ENCODE measurements at places on chromosomes 16 and 17.

GRCh38 chr17:44865931-44866330, 18.2 kb downstream of the HIGD1B start:
- DNase-seq: no peak

GRCh38 chr16:88939972-88940861, 36.8 kb downstream of the CBFA2T3 start:
- no peak for DNase-seq

GRCh38 chr17:1158879-1159278, 20.9 kb downstream of the ABR start:
- DNase-seq: no peak

GRCh38 chr17:72113751-72114150, 7.1 kb upstream of the SOX9 start:
- DNase-seq: no peak

- DNase-seq: no peak
Observed at GRCh38 chr17:61366076-61366714, 33.4 kb upstream of the TBX2 start.

GRCh38 chr17:39633570-39634183, 3.3 kb upstream of the STARD3 start:
- no peak for DNase-seq

GRCh38 chr17:17223736-17224135, 13.2 kb downstream of the FLCN start:
- DNase-seq: no peak

- no peak for DNase-seq
Observed at GRCh38 chr16:4613636-4614570, 785 bp downstream of the UBALD1 start.

- no peak for DNase-seq
Observed at GRCh38 chr17:68085771-68086381, 50.3 kb downstream of the KPNA2 start.

DNA sequence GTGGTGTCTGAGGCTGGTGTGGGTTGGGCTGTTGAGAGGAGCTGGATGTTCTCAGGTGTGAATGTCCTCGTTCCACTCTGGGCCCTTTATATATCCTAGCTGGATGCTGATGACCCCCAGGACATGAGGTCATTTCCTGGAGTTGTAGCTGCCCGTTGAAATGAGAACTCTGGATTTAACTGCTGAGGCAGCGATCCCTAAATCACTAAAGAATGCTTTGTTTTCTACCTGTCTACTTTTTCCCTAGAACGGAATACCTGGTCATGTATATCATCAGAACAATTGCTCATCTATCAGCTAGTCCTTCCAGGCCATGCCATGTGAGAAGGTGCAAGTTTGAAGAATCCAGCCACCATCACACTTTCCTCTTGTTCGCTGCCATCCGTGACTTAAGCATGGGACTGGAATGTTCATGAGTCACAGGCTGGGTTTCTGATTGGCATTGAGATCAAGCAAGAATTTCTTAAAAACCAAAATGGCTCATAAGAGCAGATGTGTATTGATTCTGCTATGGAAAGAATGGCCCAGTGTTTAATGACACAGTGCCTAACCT, at the start of gene KRTAP2-3:
KRTAP2-3 (minus strand) TSS at position 63 of the 553 bp plus-strand sequence. CDS start 64 bp downstream, outside the sequence.
- no peak for DNase-seq

GRCh38 chr16:9679213-9679767, 502.9 kb downstream of the GRIN2A start:
- no peak for DNase-seq

DNA sequence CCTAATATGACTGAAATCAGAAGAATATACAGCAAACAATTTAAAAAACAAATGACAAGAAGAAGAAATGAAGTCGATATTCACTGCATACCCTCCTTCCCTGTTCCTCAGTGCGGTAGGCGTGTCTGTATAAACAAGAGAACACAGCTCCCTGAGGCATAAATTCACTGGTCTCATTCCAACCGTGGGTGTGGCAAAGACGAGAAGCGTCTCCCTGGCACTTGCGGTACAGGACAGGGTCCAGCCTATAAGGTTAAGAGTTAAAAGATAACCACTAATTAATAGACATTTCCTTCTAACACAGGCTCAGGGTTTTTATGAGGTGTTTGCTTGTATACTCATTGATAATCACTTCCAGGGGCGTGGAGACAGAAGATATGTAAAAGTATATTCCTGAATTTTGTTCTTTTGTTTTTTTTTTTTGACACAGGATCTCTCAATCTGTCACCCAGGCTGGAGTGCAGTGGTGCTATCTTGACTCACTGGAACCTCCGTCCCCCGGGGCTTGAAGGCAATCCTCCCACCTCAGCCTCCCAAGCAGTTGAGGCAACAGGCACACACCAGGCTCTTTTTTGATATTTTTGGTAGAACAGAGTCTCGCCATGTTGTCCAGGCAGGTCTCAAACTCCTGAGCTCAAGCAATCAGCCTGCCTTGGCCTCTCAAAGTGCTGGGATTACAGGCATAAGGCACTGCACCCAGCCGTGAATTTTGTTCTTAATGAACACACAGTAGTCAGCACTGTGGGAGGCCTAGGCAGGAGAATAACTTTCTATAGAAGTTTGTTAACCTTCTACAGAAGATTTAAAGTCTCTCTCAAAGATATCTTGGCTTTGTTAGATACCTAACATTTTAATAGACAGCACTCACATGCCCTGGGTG, 59.1 kb upstream of the CLEC18B start:
- no peak for DNase-seq

- DNase-seq: no peak
Observed at GRCh38 chr17:28878981-28879380, 18.6 kb downstream of the FLOT2 start.

DNA sequence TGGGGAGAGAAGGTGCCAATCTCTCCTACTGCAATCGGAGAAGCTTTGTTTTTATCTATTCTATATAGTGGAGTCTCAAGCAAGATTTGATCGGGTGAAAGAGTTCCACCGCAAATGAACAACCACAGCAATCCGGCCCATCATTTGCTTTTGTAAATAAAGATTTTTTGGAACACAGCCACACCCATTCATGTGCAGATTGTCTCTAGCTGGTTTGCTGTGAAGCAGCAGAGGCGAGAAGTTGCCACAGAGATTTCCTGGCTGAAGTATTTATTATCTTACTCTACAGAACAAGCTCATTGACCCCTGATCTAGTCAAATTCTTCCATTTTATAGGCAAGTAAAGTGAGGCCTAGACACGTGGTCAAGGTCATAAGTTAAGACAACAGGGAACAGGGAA, 195.5 kb upstream of the TNRC6C start:
- DNase-seq: no peak

DNA sequence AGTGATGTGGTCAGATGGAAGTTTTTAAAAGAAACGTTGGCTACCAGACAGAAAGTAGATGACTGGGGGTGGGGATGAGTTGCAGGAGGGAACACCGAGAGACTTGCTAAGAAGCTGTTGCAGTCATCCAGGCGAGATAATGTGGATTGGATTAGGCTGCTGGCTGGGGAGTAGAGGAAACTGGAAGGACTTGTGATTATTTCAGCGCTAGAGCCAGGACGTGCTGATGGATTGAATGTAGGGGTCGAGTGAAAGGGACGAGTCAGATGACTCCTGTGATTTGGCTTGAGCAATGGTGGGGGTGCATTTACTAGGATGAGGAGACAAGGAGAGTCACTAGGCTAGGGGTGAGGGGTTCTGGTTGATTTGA, 88.5 kb downstream of the CLEC16A start:
- DNase-seq: no peak

- no peak for DNase-seq
Observed at GRCh38 chr16:322476-323143, 29.9 kb downstream of the AXIN1 start.

GRCh38 chr16:88781140-88782077, 3.6 kb downstream of the PIEZO1 start:
- no peak for DNase-seq

DNA sequence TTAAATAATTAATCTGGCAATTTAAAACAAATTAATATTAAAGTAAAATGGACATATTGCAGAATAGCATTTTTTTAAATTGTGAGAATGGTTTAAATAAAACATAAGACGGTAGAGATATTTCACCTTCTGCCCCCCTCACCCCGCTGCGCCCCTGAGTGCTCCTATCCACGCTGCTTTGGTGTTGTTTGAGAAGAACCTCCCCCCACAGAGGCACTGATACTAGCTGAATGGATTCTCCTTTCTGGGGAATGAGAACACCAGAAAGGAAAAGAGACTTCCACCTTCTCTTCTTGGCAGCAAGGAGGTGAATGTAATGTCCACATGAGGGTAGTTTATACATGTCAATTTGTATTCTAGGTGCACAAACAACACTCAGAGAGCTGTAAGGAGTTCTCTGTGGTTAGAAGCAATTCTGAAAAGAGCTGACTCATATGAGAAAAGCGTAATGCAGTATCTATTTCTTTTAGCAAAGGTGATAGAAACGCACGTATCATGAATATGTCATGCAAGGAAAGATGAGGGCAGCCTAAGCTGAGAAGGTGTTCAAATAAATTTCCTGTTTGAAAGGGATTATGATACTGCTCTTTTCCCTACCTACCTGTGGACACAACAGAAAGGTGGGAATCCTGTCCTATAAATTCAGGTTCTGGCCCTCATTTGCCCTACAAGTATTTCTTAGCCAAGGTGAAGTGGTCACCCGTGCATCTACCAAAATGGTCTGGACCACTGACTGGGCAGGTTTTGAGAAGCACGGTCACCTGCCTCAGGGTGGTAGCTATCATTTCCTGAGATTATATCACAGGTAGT, 126.9 kb downstream of the PARN start:
- no peak for DNase-seq

GRCh38 chr17:33463887-33464286, 170.8 kb upstream of the ASIC2 start:
- DNase-seq: no peak

DNA sequence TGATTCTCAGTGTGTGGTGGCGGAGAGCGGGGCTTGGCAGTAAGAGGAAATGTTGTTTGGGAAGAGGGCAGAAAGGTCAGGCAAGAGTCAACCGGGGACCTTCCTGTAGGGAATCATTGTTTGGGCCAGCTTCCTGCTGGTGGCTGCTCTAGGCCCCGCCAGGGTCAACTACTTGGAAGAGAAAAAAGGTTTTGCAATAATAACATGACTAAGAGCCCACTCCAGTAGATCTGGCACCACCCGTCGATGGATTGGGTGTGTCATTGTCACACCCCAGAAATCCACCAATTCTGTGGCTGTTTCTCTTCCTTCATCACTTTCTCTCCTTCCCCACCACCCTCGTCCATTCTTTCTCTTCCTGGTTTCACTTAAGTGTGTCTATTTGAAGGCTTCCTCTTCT, 4.2 kb upstream of the KRT24 start:
- DNase-seq: no peak

GRCh38 chr16:760545-761343, at the start of gene MSLN:
TSS of gene MSLN (plus strand) at chr16:760734. CDS start at chr16:762681, 1,947 bp downstream.
- no peak for DNase-seq

- no peak for DNase-seq
Observed at GRCh38 chr16:6216836-6217235, 1115.8 kb upstream of the RBFOX1 start.

GRCh38 chr17:74822939-74823367, 36.7 kb downstream of the GRIN2C start:
- DNase-seq: no peak

DNA sequence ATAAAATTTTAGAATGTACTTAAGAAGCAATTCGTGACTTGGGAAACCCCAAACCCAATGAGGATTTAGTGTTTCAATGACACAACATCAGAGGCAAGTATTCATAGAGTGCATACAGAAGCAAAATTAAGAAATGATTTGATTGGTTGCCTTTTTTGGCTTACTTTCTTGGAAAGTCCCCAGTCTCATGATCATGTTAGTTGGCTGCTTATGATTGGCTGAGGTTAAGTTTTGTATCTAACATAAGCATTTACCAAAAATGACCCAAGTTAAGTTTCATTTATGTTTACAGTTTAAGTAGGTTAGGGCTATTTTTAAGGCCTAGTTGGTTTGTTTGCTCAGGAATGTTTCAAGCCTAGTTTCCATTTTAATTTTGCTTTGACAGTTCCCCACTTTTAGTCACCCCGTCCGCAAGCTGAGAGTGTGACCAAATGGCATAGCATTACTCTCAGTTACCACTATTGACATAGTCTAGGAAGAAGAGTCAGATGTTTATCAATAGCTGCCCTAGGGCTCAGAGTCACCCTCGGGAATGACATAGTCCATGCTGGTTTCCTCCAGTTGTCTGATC, 36.2 kb downstream of the DGKE start:
- DNase-seq: no peak

GRCh38 chr17:28737770-28738679, 5.8 kb upstream of the TRAF4 start:
- DNase-seq: no peak

DNA sequence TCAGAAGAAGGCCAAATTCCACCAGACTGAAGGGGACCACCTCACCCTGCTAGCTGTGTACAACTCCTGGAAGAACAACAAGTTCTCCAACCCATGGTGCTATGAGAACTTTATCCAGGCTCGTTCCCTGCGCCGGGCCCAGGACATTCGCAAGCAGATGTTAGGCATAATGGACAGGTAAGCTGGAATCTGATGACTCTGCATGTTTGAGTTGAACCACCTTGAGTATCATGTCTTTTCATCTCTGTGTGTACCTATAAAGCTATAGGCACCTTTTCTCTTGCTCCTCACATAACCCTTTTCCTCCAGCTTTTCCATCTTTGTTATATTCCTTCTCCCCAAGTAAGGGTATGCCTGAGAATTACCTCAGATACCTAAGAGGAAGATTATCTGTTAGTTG, 24.8 kb downstream of the ETV4 start:
- DNase-seq: no peak

DNA sequence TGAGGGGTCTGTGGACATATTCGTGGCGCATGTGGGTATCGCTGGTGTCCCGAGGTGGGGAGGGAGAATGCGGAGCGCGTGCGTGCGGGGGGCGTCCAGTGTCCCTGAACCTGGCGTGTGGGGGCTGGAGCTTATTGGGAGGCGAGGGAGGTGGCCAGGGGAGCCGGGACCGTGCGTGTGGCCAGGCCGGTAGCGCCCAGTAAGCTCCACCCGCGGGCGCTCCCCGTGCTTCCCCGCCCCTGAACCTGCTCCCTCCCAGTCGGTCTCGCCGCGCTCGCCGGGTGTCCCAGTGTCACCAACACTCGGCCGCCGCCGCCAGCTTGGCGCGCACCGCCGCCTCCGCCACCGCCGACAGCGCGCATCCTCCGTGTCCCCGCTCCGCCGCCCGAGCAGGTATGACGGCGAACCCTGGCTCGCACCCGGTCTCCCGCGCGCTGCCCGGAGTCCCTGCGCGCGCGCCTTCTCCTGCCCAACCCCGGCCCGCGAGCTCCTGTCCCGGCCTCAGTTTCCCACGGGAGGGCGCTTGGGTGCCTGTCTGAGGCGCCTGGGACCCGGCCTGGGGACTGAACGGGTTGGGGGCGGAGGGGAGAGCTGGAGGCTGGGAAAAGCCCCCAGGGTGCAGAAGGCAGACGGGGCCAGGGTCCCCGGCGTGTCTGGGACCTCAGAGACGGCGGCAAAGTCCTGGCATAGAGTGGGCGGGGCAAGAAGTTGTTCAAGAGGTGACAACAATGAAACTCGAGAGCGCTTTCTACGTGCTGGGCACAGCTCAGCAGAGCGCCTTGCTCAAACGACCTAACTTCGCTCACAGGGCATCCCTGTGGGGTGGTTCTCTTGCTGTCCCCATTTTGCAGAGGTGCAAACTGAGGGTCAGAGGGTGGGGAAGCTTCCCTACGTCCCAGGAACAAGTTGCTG, at the start of gene SCNN1B:
SCNN1B (plus strand) TSS at position 258 of the 912 bp plus-strand sequence. CDS start 46,298 bp downstream, outside the sequence.
- no peak for DNase-seq

All from iPS DF 6.9 (cell line).